ENCODE measurements at places on chromosomes 16 and 17.

DNA sequence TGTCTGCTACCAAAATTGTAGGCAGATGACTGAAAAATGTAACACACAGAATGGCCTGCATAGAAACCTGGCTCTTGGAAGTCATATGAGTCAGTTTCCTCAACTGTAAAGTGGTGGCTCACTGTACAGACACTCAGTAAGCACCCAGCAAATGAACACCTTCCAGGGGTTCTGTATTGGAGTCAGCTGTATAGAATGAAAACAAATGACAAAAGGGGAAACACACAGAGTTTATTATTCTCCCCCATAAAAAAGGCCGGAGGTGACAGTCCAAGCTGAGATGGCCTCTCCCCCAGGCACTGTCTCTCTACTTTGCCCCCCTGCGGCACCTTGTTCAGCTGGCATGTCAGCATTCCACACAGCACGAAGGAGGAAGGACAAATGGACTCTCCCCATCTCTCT, 6.2 kb upstream of the MEOX1 start:
- no peak for DNase-seq

GRCh38 chr16:85751698-85752501, 1.0 kb upstream of the C16orf74 start:
- no peak for DNase-seq

- no peak for DNase-seq
Measured at GRCh38 chr16:12024429-12024828, 47.9 kb downstream of the SNX29 start.

GRCh38 chr17:27473190-27473747, 17.0 kb downstream of the KSR1 start:
- no peak for DNase-seq

DNA sequence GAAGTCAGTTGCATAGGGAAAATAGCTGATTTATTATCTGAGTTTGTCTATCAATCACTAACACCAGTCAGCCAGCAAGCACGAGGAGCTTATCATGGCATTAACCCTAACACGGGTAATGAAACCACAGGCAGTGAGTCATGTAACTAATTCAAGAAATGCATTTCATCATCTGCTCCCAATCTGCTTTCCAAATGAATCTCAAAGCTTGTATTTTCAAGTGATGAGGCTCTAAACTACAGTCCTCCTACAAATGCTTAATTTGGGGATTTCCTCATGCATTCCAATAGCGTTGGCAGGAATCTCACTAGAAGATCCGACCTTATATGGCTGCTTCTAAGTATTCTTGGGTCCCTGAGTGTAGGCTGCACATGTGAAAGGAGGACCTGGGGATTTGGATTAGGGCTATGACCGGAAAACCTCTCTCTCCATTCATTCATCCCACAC, 118.4 kb upstream of the HSBP1 start:
- DNase-seq = no peak

- no peak for DNase-seq
Measured at GRCh38 chr17:38739305-38739704, 8.8 kb downstream of the PCGF2 start.

DNA sequence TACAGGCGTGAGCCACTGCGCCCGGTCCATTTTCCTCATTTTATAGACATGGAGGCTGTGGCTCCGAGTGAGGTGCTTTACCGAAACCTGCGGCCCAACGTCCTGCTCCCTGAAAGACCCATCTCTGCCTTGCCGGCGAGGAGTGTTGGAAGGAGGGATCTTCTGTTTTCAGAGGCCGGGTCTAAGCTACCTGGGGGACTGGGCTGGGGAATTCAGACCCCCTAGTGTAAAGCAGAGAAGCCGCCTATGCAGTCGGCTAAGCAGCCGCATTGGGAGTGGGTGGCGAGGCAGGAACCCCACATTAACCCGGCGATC, 16.3 kb downstream of the MEOX1 start:
- no peak for DNase-seq

- no peak for DNase-seq
Measured at GRCh38 chr17:50354198-50354597, 8.3 kb downstream of the XYLT2 start.

GRCh38 chr16:54632322-54633220, 298.1 kb upstream of the IRX5 start:
- no peak for DNase-seq

Measured in DMS79 treated with DMSO at 0.1 percent for 48 hours (cell line).